ENCODE measurements at places on chromosomes 3 and 15.
A peak's percentile ranks its signal among the peaks of the same experiment; 100 is the strongest.

DNA sequence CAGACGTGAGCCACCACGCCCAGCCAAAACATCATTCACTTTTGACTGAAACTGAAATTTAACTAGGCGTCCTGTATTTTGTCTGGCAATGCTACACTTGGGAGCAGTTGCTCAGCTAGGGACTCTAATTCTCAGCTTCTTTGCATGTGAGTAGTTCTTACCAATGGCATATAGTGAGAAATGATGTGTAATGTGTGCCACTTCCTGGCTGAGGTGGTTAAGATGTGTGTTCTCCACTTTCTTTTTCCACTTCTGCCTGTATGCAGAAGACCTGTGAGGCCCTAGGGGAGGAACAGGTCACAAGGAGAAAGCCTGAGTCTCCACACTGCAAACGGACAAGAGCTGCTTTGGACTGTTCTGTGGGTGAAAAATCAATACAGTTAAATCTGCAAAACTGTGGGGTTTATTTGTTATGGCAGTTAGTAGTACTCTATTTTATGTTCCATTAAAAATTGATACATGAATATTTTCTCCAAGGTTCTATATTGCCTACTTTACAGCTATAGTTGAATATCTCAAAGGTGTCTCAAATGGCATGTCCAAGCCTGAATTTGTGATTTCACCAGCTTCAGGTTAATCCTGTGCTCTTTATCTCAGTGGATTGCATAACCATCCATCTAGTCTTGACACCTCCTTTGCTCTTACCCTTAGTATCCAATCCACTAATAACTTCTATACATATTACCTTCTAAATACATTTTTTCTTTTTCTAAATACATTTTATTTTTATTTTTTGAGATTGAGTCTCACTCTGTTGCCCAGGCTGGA is 59.3 kb downstream of the NR1D2 start:
- H3K36me3 ChIP-seq: no peaks in the 10 kb centered on the region
- no peak overlapping the region for H3K4me3 ChIP-seq
- no peak overlapping the region for H3K27ac ChIP-seq
- no peaks in the 10 kb centered on the region for H3K4me1 ChIP-seq
- H3K27me3 ChIP-seq: no peaks in the 10 kb centered on the region
- no peak for ATAC-seq

GRCh38 chr3:142628801-142629200 is 32.6 kb downstream of the PLS1 start:
- H3K4me3 ChIP-seq: no peak overlapping the region
- no peaks in the 10 kb centered on the region for H3K4me1 ChIP-seq
- no peak overlapping the region for H3K27ac ChIP-seq

DNA sequence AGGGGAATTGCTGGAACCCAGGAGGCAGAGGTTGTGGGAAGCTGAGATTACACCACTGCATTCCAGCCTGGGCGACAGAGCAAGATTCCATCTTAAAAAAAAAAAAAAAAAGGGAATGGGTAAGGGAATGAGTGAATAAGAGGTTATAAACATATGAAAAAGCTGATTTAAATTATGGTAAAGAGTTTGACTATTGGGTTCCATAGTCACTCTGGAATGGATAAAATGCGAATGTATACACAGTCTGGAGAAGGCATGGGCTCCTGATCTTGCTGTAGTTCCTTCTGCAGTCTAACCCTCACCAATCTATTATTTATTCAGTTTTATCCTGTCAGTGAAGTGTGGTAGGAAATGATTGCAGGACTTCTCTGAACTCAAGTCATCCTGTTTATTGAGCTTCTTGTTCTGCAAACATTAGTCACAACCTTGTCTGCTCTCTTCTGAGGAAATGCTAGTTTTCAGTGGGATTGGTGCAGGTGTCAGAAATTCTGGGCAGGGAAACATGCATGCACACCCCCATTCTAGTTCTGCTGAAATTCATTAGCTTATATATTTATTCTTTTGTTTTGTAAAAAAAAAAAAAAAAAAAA is 190.9 kb upstream of the CFAP20DC start:
- no peaks in the 10 kb centered on the region for H3K27me3 ChIP-seq
- ATAC-seq: no peak
- H3K27ac ChIP-seq: no peak overlapping the region
- H3K4me1 ChIP-seq: peaks cover 3% of the 10 kb centered on the region
- H3K4me3 ChIP-seq: no peak overlapping the region

- H3K4me1 ChIP-seq: peaks cover 42% of the 10 kb centered on the region
- peak within 1 kb of the TSS; percentile 95 for H3K27ac ChIP-seq
- H3K4me3 ChIP-seq: peak within 1 kb of the TSS; percentile 90
- H3K27me3 ChIP-seq: no peaks in the 10 kb centered on the region
- peak; percentile 91 for ATAC-seq
- no peaks in the 10 kb centered on the region for H3K36me3 ChIP-seq
These were observed at the start of gene CSK for GRCh38 chr15:74781431-74782258. TSS of gene CSK (plus strand) at chr15:74782080. CDS start at chr15:74798298, 16,218 bp downstream.

DNA sequence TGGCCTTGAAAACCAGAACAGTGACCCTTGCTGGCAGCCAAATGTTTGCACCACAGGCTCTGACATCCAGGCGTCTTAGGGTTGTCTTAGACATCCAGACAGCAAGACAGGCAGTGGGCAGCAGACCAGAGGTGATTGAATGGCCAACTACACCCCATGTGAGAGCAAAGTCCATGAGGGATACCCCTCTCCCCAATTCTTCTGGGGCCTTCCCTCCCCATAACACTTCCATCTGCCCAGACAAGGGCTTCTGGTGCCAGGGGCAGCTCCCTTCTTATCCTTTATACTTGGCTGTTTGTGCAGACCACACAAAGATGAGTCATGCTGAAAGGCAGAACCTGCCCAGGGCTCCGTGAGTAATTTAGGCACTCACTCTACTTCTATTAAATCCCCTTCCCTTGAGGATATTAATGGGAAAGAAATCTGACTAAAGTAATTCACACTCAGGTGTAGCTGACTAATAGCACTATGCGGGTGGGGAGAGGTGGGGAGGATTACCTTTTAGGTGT is 257.9 kb downstream of the UACA start:
- no peak overlapping the region for H3K27ac ChIP-seq
- ATAC-seq: no peak
- no peaks in the 10 kb centered on the region for H3K4me1 ChIP-seq
- H3K36me3 ChIP-seq: no peaks in the 10 kb centered on the region
- no peaks in the 10 kb centered on the region for H3K27me3 ChIP-seq

DNA sequence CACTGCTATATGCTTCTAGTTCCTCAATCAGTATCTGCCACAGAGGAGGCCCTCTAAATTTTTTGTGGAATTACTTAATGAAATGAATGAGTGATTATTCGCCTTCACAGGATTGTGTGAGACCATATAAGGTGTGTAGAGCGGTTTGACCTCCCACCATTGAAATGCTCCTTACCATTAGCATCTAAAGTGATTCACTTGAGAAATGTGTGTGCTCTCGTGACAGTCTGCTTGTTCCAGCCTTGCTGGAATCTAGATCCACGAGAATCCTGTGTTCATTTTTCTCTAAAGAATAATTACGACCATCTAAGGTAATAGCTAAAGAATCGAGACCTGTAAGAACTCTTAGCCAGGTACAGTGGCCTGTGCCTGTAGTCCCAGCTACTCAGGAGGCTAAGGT is 126.9 kb downstream of the FNDC3B start:
- ATAC-seq: no peak

All from gastroesophageal sphincter (tissue), 4 donors.